H1 (cell line): ENCODE measurements at places on chromosomes 6 and 20.

GRCh38 chr6:111890988-111891387 is 17.7 kb upstream of the FYN start:
- DNase-seq: no peak
- H3K4me3 ChIP-seq: no peak overlapping the region
- H3K27me3 ChIP-seq: no peaks in the 10 kb centered on the region
- no peaks in the 10 kb centered on the region for H3K4me1 ChIP-seq
- H3K27ac ChIP-seq: no peak overlapping the region

- no peaks in the 10 kb centered on the region for H3K27me3 ChIP-seq
- H3K36me3 ChIP-seq: no peaks in the 10 kb centered on the region
- H3K4me3 ChIP-seq: no peak overlapping the region
- DNase-seq: no peak
- H3K27ac ChIP-seq: no peak overlapping the region
These were observed 207.3 kb downstream of the GMDS start for GRCh38 chr6:2038092-2038491.

DNA sequence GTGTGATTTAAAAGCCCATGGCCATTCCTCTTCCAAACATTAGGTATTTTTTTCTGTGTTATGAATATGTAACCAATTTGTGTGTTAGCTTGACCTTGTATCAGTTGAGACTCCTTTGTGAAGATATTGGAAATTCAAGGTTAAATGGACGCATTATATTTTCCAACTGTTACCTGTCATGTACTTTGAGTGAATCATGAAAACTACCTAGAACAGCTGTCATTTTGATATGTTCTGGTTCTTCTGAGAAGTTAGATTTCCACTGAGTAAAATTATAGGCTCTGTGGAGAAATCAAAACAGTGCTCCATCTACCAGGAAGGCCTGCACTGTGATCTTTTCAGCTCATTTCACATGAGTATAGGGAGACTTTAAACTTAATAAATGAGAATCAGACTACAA is 470.0 kb downstream of the NKAIN2 start:
- H3K4me1 ChIP-seq: no peaks in the 10 kb centered on the region
- H3K4me3 ChIP-seq: no peak overlapping the region
- DNase-seq: no peak
- H3K27me3 ChIP-seq: no peaks in the 10 kb centered on the region
- no peaks in the 10 kb centered on the region for H3K36me3 ChIP-seq

DNA sequence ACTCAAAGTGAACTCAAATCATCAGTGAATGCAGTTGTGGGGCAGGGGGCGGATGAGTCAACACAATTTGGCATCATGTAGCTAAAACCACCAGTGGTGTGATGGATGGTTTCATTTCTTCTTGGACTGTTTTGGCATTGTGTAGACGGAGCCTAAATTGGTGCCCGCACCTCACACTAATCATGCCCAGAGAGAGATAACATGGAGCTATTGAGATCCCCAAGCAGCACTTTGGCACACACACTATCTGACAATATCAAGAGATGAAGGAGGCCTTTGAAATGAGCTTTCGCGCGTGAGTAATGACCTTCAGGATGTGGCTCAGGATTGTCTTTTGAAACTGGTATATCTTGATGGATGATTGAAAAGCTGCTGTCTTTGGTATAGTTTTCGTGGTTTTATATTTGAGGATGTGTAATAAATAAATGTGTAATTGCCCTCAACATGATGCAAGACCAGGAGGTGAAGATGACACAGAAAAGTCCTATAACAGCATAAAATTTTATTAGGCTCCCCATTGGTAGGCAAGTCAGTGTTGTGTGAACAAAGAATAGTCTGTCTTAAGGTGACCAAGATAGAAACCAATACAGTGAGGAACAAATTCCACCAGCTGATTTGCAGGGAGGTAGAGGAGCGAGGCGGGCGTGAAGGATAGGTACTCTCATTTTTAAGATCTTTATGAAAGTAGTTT is 174.2 kb downstream of the TSHZ2 start:
- no peak overlapping the region for H3K4me3 ChIP-seq
- H3K36me3 ChIP-seq: no peaks in the 10 kb centered on the region
- no peaks in the 10 kb centered on the region for H3K4me1 ChIP-seq
- H3K27ac ChIP-seq: no peak overlapping the region

GRCh38 chr20:56750430-56750829 is 121.3 kb downstream of the TFAP2C start:
- H3K36me3 ChIP-seq: no peaks in the 10 kb centered on the region
- peak; percentile 77 for DNase-seq
- H3K4me3 ChIP-seq: no peak overlapping the region
- H3K27ac ChIP-seq: no peak overlapping the region

DNA sequence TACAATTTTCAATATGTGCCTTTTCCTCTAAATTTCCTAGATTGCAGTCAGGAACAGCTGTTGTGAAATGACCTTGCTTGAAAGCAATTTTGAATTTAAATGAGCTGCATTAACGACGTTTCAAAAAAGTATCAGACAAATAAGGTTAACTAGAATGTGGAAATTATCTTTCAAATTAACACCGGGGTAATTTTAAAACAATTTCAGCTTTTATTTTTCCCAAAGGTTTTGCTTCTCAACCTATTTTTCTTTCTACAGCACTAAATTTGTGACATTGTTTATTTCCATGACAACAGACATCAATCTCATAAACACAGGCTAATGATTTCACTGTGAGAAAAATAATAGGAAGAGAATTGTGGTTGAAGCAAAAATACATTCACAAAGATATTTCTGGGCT is 38.5 kb downstream of the COL12A1 start:
- H3K36me3 ChIP-seq: no peaks in the 10 kb centered on the region
- no peak overlapping the region for H3K27ac ChIP-seq
- H3K4me3 ChIP-seq: no peak overlapping the region
- H3K4me1 ChIP-seq: no peaks in the 10 kb centered on the region

- no peaks in the 10 kb centered on the region for H3K27me3 ChIP-seq
- DNase-seq: no peak
- H3K4me3 ChIP-seq: no peak overlapping the region
- no peak overlapping the region for H3K27ac ChIP-seq
- no peaks in the 10 kb centered on the region for H3K36me3 ChIP-seq
These were observed 159.2 kb downstream of the CD109 start for GRCh38 chr6:73854998-73855718.

- H3K27me3 ChIP-seq: no peaks in the 10 kb centered on the region
- H3K4me1 ChIP-seq: no peaks in the 10 kb centered on the region
- H3K36me3 ChIP-seq: no peaks in the 10 kb centered on the region
- H3K27ac ChIP-seq: no peak overlapping the region
- DNase-seq: no peak
These were observed 234.0 kb downstream of the PTPRT start for GRCh38 chr20:42955713-42956112.

- DNase-seq: no peak
- peaks cover 9% of the 10 kb centered on the region; the same call in 1 of the 2 replicates for H3K4me1 ChIP-seq
- H3K27me3 ChIP-seq: no peaks in the 10 kb centered on the region
- no peak overlapping the region for H3K27ac ChIP-seq
These were observed 13.5 kb upstream of the ELMO2 start for GRCh38 chr20:46419882-46420281.

GRCh38 chr6:63352544-63353285 is 32.9 kb upstream of the LGSN start:
- no peak overlapping the region for H3K27ac ChIP-seq
- no peaks in the 10 kb centered on the region for H3K36me3 ChIP-seq
- no peak for DNase-seq
- no peaks in the 10 kb centered on the region for H3K27me3 ChIP-seq
- H3K4me1 ChIP-seq: no peaks in the 10 kb centered on the region

- no peaks in the 10 kb centered on the region for H3K36me3 ChIP-seq
- H3K27ac ChIP-seq: no peak overlapping the region
- no peak for DNase-seq
- H3K27me3 ChIP-seq: no peaks in the 10 kb centered on the region
- H3K4me3 ChIP-seq: no peak overlapping the region
- H3K4me1 ChIP-seq: no peaks in the 10 kb centered on the region
These were observed 25.4 kb upstream of the MAS1 start for GRCh38 chr6:159865226-159865920.

GRCh38 chr6:31687321-31687720 is 6.5 kb upstream of the LY6G5C start:
- no peak for DNase-seq
- no peak overlapping the region for H3K4me3 ChIP-seq
- H3K4me1 ChIP-seq: no peaks in the 10 kb centered on the region

- H3K27ac ChIP-seq: no peak overlapping the region
- no peak overlapping the region for H3K4me3 ChIP-seq
- H3K4me1 ChIP-seq: no peaks in the 10 kb centered on the region
- H3K36me3 ChIP-seq: peaks cover 7% of the 10 kb centered on the region; the same call in 1 of the 2 replicates
These were observed 24.7 kb downstream of the TRAF3IP2 start for GRCh38 chr6:111580826-111581505.

DNA sequence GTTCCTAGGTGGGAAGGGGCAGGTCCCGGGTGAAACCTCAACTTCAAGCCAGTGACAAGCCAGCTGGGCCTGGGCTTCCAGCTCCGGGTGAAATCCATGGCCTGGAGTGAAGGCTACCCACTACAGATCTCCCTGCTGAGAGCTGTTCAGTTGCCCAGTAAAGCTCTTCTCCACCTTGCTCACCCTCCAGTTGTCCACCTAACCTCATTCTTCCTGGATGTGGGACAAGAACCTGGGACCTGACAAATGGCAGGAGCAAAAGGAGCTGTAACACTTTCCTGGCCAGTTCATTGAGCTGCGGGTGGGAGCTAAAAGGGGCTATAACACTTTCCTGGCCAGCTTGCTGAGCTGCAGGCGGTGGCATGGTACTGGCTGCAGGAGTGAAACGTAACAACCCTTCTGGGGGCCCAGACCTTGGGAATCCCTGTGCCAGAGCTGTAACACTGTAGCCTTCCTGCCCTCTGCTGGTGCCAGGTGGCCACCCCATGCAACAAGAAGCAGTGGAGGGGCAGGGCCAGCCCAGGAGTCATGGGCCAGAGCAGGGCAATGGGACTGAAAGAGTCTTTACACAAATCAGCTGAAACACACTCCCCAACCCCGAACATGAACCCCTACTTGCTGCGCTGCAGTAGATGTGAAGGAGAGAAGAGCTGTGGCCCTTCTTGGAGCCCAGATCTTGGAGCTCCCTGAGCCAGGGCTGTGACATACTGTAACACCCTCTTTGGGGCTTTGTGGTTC is 3.6 kb upstream of the HINT3 start:
- H3K36me3 ChIP-seq: no peaks in the 10 kb centered on the region
- DNase-seq: peak; percentile 54
- peaks cover 9% of the 10 kb centered on the region; the same call in 1 of the 2 replicates for H3K4me1 ChIP-seq
- H3K27ac ChIP-seq: no peak overlapping the region
- no peaks in the 10 kb centered on the region for H3K27me3 ChIP-seq

GRCh38 chr6:146267946-146268345 is 239.1 kb downstream of the GRM1 start:
- H3K36me3 ChIP-seq: no peaks in the 10 kb centered on the region
- no peaks in the 10 kb centered on the region for H3K27me3 ChIP-seq

GRCh38 chr20:61956396-61957342 is 109.0 kb downstream of the TAF4 start:
- DNase-seq: no peak
- H3K36me3 ChIP-seq: no peaks in the 10 kb centered on the region
- peaks cover 21% of the 10 kb centered on the region for H3K4me1 ChIP-seq
- H3K4me3 ChIP-seq: no peak overlapping the region
- no peaks in the 10 kb centered on the region for H3K27me3 ChIP-seq

DNA sequence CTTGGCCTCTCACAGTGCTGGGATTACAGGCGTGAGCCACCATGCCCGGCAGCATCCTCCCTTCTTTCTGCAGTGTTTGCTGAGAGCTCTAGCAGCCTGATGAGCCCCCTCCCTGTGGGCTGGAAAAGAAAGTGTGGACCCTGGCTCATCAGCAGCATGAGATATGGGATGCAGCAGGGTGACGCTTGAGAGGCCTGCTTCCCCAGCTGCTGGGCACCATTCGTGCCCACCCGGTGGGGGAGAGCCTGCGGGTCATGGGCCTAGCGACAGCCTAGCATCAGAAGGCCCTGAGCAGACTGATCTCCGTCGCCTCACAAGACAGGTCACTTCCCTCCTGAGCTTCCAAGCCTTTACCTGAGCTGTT is 16.0 kb upstream of the CCDC167 start:
- no peak for DNase-seq
- H3K4me3 ChIP-seq: no peak overlapping the region
- no peaks in the 10 kb centered on the region for H3K36me3 ChIP-seq
- no peak overlapping the region for H3K27ac ChIP-seq
- H3K4me1 ChIP-seq: peaks cover 2% of the 10 kb centered on the region
- peaks cover 27% of the 10 kb centered on the region for H3K27me3 ChIP-seq

- H3K27me3 ChIP-seq: no peaks in the 10 kb centered on the region
- H3K27ac ChIP-seq: no peak overlapping the region
- H3K4me1 ChIP-seq: peaks cover 18% of the 10 kb centered on the region
- H3K4me3 ChIP-seq: no peak overlapping the region
These were observed 62.3 kb upstream of the SNX9 start for GRCh38 chr6:157760589-157761330.
